GM23248 (cell line): ENCODE measurements at places on chromosomes 3 and 15.
A peak's percentile ranks its signal among the peaks of the same experiment; 100 is the strongest.

GRCh38 chr3:157624801-157625200 lies 121.6 kb upstream of the VEPH1 start:
- DNase-seq: no peak

DNA sequence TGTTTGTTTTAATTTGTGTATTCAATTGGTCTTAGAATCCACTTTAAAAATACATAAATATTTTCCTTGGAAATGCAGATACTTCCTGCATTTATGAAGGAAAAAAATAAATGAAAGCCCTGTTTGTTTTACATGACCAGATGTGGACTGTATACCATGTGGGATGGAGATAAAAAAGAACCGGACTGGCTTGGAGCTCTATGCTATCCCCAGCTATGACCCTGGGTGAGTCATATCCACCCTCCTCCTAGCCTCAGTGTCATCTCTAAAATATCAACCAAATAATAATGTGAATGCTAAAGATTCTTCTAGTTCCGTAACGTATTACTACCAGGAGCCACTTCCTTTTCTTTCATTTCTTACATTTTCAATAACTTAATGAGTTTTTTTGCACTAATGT lies 44.5 kb upstream of the PDZRN3 start:
- peak; percentile 35 for DNase-seq

- no peak for DNase-seq
Measured at GRCh38 chr3:46321461-46322104, 32.3 kb upstream of the CCR2 start.

DNA sequence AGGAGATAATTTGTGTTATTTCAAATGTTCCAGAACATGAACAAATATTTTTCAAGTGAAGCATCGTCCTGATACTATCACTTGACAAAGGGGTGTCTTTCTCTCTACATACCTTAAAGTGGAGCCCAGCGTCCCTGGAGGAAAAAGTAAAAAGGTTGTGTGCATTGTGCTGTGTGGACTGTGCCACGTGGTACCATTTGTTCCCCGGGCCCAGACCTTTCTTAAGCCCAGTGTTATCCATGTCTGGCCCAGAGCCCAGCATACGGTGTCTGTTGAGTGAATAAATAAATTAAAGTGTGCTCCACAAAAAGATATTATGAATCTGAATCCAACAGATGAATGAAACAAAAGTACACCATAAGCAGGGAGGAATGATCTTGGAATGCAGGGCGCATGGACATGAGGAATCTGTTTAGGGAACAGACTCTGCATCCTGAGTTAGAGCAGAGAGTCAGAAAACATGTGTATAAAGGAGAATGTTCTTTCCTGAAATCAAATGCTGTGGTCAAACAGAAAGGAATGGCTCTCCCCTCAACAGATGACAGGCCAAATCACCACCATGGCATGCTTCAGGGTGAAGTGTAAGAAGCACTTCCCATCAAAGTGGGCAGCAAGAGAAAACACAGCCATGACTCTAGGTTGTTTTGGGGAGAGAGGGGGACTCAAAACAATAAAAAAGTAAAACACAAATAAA lies 8.1 kb upstream of the PRSS50 start:
- DNase-seq: no peak

- DNase-seq: no peak
Measured at GRCh38 chr3:136905549-136905948, 43.5 kb downstream of the NCK1 start.

DNA sequence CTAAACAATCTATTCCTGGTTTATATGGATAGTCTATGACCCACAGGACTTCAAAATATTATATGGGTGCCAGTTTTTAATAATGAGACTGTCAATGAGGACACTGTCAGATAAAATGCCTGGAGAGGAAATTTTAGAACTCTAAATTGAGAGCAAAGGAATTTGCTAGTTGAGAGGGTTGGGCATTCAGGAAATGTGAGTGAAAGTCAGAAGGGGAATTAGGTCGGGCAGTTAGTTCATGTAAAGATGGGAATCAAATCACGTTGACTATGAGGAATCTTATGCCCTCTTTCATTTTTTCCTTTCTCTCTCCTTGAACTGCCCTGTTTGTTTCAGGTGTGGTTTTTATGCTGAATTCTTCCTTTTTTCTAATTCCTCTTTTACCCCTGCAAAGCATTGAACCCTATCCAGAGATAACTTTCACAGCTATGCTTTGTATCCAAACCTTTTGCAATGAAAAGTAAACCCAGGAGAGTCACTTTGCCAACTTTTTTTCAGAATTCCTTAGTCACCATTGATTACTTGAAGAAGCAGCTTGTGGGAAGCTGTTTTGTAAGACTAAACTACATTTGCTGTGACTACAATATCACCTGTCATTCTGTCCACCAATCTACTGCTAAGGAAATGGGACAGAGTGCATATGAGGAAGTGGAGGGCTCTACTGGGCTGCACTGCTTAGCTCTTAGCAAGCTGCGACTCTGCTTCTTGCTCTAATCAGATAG lies 27.8 kb downstream of the CHP1 start:
- peak; percentile 53 for DNase-seq

DNA sequence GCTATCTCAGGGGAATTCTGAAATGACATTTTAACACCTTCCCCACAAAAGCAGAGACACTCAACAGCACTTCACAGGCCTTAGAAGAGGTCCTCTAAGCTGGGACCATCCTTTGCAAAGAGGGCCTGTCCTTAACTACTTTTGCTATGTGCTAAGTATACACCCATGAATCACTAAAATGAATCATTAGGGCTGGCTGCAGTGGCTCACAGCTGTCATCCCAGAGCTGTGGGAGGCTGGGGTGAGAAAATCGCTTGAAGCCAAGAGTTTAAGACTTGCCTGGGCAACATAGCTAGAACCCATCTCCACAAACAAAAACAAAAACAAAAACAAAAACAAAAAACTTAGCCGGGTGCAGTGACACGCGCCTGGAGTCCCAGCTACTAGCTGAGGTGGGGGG lies 53.9 kb upstream of the MELTF start:
- DNase-seq: peak; percentile 92

GRCh38 chr3:62604298-62604697 lies 230.9 kb upstream of the FEZF2 start:
- peak; percentile 93 for DNase-seq

DNA sequence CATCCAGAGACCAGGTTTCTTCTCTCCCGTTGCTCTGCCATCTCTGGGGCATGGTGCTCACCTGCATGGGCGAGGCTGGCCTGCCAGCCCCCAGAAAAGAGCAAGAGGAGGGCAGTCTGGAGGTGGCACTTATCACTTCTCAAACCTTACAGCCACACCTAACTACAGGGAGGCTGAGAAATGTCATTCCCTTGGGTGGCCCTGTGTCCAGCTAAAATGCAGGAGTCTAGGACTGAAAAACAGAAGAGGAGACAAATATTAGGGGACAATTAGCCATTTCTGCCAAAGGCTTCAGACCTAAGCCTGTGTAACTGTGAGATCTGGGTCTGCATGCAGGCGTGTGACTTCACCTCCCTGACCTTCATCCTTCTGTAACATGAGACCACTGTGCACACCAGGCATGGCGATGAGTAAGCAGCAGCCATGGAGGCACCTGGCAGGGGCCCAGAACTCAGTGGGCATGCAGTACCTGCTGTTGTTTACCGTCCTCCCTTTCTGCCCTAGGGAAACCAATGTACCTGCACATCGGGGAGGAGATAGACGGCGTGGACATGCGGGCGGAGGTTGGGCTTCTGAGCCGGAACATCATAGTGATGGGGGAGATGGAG lies 83.4 kb downstream of the MESD start:
- DNase-seq: peak; percentile 46

DNA sequence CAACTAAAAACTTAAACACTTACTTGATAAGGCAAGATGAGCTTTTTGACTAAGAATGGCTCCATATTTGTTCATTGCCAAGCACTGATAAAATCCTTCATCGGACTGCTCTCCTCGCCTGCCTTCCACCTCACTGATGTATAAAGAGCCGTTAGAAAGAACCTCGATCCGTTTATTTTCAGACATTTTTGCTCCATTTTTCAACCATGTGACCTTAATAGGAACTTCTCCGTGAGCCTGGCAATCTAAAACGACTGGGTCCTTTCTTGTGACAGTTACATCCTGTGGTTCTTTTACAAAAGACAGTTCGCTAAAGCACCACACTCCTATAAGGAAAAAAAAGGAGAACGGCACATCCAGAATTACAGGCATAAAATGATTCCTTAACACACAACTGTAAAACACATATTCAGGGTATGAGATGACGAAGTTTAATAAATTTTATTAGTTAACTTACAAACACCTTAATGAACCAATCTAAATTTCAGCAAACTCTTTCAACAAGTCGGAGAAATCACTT lies 2.5 kb downstream of the PRTG start:
- DNase-seq: no peak

DNA sequence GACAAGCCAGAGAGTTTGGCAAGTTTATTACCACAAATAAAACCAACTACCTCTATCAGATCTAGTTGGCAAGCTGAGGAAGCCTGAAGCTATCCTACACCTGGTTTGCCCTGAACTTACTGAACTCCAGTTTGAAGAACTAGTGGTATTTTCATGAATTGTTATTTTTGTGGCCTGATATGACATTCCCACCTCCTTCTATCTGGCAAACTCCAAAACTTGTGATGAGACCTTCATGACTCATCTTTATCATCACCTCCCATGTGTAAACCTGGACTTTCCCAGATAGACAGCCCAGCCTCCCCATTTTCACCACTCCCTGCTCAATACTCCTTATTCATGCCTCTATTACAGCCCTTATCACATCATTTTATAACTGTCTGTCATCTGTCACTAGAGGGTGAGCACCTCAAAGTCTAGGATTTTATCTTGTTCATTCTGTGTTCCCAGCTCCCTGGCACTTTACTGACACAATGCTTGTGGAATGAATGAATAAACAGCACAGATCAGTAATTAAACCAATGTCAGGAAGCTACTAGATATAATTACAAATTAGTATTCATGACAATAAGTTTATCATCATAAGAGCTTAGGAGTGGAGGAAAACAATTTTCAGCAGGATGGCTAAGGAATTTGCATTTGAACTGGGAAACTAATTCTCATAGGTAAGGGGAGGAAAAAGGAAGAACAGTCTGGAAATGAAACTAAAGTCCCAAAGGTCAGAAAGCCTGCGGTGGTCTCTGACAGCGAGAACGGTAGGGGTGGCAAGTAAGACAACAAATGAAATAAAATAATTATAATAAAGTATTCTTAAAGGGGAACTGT lies 13.2 kb upstream of the TRANK1 start:
- DNase-seq: peak; percentile 80

GRCh38 chr15:97761110-97761509 lies 199.4 kb upstream of the ARRDC4 start:
- no peak for DNase-seq

GRCh38 chr15:100018191-100018590 lies 285.0 kb upstream of the LYSMD4 start:
- no peak for DNase-seq

DNA sequence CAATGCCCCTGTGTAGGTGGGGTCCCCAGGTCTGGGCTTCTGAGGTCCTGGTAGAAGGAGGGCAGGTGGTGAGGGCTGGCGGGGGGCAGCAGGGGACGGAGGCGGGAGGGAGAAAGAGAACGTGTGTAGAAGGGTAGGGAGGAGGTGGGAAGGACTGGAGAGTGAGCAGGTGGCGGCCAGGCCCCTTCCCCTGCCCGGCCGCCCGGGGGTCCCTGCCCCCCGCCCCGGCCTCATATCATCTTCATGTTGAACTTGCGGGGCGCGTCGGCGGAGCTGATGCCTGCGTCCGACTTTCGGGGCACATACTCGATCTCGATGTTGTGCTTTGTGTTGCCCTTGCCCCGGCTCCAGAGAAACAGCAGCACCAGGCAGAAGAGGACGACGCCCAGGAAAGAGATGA lies 18.9 kb downstream of the LINGO1 start:
- no peak for DNase-seq

GRCh38 chr15:32998979-32999672 lies 195.4 kb downstream of the FMN1 start:
- DNase-seq: no peak

GRCh38 chr15:68303560-68304436 lies 26.3 kb downstream of the FEM1B start:
- peak; percentile 57 for DNase-seq

GRCh38 chr3:79937567-79937966 lies 169.8 kb upstream of the ROBO1 start:
- no peak for DNase-seq

- DNase-seq: no peak
Measured at GRCh38 chr3:157759311-157759710, 256.1 kb upstream of the VEPH1 start.

- peak; percentile 47 for DNase-seq
Measured at GRCh38 chr15:99702895-99703602, 30.2 kb downstream of the LYSMD4 start.

DNA sequence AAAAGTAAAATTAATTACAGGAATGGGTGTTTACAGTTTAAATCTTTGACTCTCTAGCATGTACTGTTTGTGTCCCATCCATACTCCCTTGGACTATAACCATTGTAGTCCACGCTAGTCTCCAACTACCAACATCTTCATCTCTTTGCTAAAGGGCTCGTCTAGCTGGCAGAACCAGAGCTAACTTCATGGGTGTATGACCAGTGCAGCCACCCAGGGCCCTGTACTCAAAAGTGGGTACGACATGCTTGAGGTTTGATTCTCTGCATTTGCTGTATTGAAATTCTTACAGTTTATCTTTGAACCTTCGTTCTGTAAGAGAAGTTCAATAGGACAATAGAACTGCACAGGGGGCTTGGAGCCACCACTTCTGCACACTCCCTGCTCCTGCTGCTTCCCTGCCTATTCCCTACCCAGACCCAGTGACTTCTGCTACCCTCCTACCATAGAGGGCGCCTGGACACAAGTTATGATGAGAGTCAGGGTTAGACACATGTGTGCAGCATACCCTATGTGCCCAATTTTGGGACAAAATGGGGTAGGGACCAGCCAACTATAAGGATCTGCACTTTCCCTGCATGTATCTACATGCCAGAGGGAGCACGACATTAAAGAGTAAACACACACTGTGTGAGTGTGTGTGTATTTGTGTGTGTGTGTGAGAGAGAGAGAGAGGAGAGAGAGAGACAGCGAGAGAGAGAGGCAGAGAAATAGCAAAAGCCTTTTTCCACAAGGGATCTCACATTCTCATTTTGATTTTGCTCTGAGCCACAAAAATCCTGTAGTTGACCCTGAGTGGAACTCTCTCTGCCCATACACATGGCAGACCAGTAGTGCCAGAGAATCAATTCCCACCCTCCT lies 59.0 kb upstream of the NECTIN3 start:
- no peak for DNase-seq

- DNase-seq: no peak
Measured at GRCh38 chr3:39569095-39569494, 101.6 kb downstream of the MOBP start.

DNA sequence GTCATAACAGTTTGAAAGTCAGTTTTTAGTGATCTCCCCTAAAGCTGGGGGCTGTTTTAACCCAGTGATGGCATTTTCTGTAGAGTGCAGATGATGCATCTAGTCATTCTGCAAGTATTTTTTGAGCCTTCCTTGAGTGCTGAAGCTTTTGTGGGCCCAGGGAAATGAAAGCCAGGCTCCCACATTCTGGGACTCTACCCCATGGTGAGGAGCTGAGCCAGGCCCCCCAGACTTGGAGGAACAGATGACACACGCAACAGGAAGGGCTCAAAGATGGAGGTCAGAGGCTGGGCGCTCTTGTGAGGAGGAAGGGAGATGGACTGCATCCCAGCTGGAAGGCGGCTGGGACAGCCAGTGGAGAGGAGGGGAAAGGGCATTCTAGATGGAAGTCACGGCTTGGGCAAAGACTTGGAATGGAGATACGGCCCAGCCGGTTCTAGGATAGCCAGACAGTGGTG lies 40.8 kb downstream of the MRAS start:
- peak; percentile 26 for DNase-seq

GRCh38 chr3:67923796-67924195 lies 269.4 kb upstream of the SUCLG2 start:
- no peak for DNase-seq
